ENCODE measurements at places on chromosomes 2 and 18.

GRCh38 chr2:168961450-168962229 is 60.5 kb downstream of the G6PC2 start:
- H3K4me3 ChIP-seq = no peak overlapping the region
- no peaks in the 10 kb centered on the region for H3K36me3 ChIP-seq
- DNase-seq = peak; percentile 81
- peaks cover 8% of the 10 kb centered on the region for H3K27me3 ChIP-seq

DNA sequence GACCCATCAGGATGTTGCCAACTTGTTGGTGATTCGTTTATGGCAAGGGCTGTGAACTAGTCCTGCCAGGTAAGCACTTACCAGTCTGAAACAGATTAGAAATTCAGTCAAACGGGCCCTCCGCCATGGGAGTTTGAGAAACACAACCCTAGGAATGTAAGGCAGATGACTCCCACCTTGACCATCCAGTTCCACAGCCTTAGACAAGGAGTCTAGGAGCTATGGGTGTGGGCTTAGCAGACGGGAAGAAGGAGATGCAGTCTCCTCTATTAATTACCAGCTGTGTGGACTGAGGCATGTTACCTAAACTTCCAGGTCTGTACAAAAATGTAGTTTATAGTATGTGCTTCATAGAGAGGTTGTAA is 319.4 kb upstream of the NCKAP5 start:
- H3K36me3 ChIP-seq = no peaks in the 10 kb centered on the region
- no peak overlapping the region for H3K27ac ChIP-seq
- peaks cover 12% of the 10 kb centered on the region for H3K4me1 ChIP-seq
- DNase-seq = peak; percentile 1
- H3K27me3 ChIP-seq = peaks cover 12% of the 10 kb centered on the region

- H3K4me1 ChIP-seq = no peaks in the 10 kb centered on the region
- no peak overlapping the region for H3K4me3 ChIP-seq
- DNase-seq = peak; percentile 61
- no peaks in the 10 kb centered on the region for H3K36me3 ChIP-seq
Observed at GRCh38 chr2:1837022-1837421, 92.7 kb upstream of the PXDN start.

DNA sequence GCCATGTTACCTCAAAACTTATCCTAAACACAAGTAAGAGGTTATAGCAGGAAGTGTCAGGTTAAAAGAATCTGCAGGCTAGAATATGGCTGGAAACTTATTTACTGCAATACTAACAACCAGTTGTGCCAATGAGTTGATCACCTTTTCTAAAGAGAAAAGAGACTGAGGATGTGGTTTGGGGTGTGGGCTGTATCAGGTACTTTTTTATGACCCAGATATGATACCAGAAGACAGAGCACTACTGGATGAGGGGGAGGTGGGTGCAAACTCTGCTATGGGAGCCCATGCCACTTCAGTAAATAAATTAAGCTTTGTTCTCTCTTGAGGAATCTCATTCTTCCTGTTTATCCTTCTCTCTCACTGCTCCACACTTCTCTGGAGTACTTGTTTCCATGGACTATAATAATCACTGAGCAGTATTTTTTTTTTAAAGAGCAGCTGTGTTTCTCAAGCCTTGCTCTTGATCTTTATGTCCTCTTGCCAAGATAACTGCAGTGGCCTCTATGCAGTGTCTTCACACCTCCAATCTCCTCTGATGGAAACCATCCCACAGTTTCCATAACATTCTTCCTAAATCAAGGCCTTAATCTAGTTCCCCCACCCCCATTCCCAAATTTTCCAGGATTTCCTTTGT is 51.2 kb upstream of the NOSTRIN start:
- no peak overlapping the region for H3K27ac ChIP-seq
- H3K4me1 ChIP-seq = no peaks in the 10 kb centered on the region
- H3K27me3 ChIP-seq = no peaks in the 10 kb centered on the region
- no peak overlapping the region for H3K4me3 ChIP-seq

GRCh38 chr2:188134241-188134640 is 157.4 kb upstream of the GULP1 start:
- no peak for DNase-seq
- no peaks in the 10 kb centered on the region for H3K4me1 ChIP-seq
- H3K27ac ChIP-seq = no peak overlapping the region
- no peaks in the 10 kb centered on the region for H3K27me3 ChIP-seq

GRCh38 chr2:85839461-85839860 is 49.3 kb downstream of the ST3GAL5 start:
- H3K4me1 ChIP-seq = peaks cover 5% of the 10 kb centered on the region
- no peak overlapping the region for H3K27ac ChIP-seq
- DNase-seq = no peak
- no peaks in the 10 kb centered on the region for H3K27me3 ChIP-seq

DNA sequence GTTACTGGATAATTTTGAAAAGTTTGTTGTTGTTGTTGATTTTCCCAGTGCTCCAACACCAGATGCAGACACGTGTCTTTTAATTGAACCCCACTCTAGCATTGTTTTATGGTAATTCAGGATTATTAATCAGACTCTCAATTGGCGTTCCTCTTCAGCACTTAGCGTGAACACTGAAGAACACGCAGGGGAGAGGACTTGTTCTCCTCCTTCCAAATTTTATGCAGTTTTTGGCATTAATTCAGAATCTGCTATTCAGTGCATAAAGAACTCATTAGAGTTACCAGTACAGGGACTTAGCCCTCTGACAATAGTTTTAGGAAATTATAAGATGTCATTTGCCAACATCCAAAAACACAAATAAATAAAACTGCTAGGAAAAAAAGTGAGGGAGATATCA is 75.5 kb downstream of the SNTG2 start:
- no peaks in the 10 kb centered on the region for H3K4me1 ChIP-seq
- H3K27me3 ChIP-seq = no peaks in the 10 kb centered on the region
- DNase-seq = no peak
- no peak overlapping the region for H3K4me3 ChIP-seq
- H3K27ac ChIP-seq = no peak overlapping the region
- H3K36me3 ChIP-seq = no peaks in the 10 kb centered on the region

- no peaks in the 10 kb centered on the region for H3K4me1 ChIP-seq
- no peaks in the 10 kb centered on the region for H3K36me3 ChIP-seq
Observed at GRCh38 chr18:32772581-32773381, at the start of gene KLHL14. KLHL14 (minus strand) TSS chr18:32773023; CDS start chr18:32770591, 2,432 bp downstream.

GRCh38 chr2:134498654-134499053 is 220.1 kb downstream of the TMEM163 start:
- H3K4me3 ChIP-seq = no peak overlapping the region
- H3K36me3 ChIP-seq = no peaks in the 10 kb centered on the region
- DNase-seq = no peak
- H3K4me1 ChIP-seq = no peaks in the 10 kb centered on the region
- H3K27me3 ChIP-seq = no peaks in the 10 kb centered on the region

GRCh38 chr2:140234116-140234515 is 1453.9 kb upstream of the NXPH2 start:
- H3K4me3 ChIP-seq = no peak overlapping the region
- H3K27me3 ChIP-seq = no peaks in the 10 kb centered on the region
- no peak overlapping the region for H3K27ac ChIP-seq
- no peak for DNase-seq
- no peaks in the 10 kb centered on the region for H3K4me1 ChIP-seq

DNA sequence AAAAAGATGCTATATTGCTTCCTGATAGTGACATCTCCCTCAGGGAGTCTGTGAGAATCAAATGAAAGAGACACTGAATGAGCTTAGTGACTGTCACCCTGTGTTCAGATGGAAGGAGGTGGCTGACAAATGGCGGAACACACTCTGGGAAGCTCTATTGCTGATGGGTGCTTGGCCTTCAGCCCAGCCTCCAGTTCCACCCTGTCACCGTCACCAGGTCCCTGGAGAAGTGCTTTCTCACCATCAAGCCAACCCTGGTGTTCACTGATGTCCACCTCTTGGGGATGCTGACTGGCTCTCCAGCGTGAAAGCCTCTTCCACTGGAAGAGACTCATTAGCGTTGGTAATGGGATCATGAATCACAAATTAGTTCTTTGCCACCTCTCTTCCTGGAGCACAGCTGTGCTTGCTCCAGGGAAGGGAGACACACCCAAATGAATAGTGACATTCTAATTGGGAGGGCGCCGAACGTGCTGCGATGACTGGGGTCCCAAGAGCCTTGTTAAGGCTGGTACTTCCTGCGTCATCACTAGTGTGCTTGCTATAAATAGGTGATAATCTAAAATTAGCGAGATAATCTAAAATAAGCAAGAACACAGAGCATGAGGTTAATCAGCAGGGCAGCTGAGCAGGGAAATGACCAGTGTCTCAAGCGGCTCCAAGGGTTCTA is 154.0 kb downstream of the CLIP4 start:
- H3K36me3 ChIP-seq = no peaks in the 10 kb centered on the region
- no peak overlapping the region for H3K27ac ChIP-seq
- H3K4me3 ChIP-seq = no peak overlapping the region
- H3K4me1 ChIP-seq = no peaks in the 10 kb centered on the region

DNA sequence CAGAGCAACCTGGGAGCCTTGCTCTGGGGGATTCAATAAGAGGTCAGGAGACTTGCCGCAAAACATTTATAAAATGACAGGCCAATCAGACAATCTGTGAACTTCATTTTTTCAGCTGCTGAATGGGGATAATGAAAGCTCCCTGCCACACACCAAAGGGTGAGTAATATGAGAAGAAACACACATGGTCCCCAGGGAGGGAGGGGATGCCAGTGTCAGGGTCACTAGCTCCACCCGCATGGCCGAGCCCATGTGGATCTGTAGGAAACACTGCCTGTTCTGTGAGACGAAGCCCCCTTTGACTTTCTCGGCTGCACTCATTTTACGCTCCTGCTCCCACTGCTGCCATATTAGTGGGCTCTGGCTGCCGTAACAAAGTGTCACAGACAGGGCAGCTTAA is 521.0 kb upstream of the RAB6C start:
- no peaks in the 10 kb centered on the region for H3K4me1 ChIP-seq
- no peak overlapping the region for H3K4me3 ChIP-seq
- no peak for DNase-seq

DNA sequence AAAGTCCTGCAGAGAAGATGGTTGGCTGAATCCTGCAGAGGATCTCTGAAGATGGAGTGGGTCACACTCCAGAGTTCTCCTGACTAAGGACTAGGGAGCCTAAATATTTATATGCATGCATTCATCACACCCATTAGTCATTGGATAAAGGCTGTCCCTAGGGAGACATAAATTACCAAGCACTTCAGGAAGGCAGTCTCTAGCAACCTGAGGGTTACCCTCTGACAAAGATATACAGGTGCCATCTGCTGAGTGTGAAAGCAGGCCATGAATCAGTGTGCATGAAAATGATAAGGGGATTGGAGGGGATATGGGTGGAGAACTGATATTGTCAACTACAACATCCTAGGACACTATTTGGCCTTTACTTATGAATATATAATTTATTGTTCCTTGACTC is 294.8 kb upstream of the DDX18 start:
- no peaks in the 10 kb centered on the region for H3K4me1 ChIP-seq
- no peak for DNase-seq
- H3K4me3 ChIP-seq = no peak overlapping the region
- no peaks in the 10 kb centered on the region for H3K36me3 ChIP-seq
- H3K27ac ChIP-seq = no peak overlapping the region

DNA sequence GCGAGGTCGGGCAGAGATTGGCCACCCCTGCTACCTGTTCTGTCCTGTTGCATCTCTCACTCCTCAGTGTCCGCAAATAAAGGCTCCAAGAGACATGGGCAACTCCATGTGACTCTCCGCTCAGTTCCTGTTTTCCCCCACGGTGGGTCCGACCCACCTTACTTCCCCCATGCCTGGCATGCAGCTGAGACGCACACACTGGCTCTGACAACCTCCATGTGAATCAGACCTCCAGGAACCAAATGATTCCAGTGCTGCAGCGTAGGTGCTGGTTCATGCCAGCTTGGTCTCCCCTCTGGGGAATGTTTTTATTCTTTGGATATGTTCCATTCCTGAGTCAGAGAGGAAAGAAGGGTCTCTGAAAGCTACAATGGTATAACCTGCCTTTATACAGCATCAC is 221.5 kb downstream of the SH3RF3 start:
- DNase-seq = peak; percentile 24
- H3K36me3 ChIP-seq = no peaks in the 10 kb centered on the region
- H3K4me1 ChIP-seq = peaks cover 14% of the 10 kb centered on the region
- H3K4me3 ChIP-seq = no peak overlapping the region

DNA sequence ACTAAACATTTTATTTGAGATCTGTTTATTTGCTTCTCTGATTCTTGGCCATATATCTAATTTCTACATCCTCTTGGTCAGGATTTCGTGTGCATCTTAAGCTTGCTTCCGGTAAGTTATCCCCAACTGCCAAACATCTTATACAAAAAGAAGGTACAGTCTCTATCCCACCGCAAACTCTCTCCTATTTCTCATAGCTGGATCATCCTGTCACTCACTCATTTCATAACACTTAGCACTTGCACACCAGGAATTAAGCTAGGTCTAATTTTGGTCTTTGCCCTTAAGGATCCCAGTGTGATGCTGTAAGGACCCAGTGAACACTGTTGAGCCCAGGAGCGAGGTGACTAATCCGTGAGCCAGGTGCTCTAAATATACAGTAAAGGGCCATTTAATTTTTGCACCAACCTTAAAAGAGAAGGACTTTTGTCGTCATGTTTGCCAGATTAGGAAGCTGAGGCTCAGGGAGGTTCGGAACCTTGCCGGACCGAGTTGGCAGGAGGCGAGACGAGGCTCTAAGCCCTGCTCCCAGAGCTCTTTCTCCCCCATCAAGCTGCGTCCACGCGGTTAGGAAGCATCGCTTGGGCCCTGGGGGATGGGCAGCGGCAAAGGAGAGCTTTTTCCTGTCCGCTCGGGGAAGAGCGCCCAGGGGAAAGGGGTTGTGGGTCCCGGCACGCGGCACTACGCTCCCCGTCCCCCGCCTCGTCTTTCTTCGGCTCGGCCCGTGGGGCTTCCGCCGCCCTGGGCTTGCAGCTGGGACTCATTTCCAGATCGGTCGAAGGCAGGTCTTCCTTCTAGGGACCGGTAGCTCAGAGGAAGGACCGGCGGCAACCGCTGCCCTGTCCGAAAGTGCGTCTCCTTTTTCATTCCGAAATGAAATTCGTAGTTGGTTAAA is 4.1 kb upstream of the ITPRIPL1 start:
- DNase-seq = no peak
- H3K36me3 ChIP-seq = no peaks in the 10 kb centered on the region
- no peak overlapping the region for H3K27ac ChIP-seq
- H3K27me3 ChIP-seq = peaks cover 24% of the 10 kb centered on the region

DNA sequence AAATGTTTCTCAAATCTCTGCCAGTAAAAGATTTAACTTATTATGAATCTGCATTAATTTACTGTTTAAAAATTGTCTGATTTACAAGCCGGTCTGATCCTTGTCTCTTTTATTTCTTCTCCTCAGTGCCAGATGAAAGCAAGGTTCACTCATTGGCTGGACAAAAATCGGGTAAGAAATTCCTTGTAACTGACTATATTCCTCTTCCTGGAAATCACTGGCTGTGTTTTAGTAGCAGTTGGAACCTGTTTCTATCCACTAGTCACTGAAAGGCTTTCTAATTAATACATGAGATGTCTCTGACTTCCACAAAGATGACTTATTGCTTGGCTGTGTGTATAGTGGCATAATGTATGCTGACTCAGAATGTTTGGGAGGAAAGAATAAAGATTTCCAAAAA is 436.6 kb upstream of the NRP2 start:
- H3K4me1 ChIP-seq = peaks cover 19% of the 10 kb centered on the region
- H3K36me3 ChIP-seq = no peaks in the 10 kb centered on the region
- H3K27me3 ChIP-seq = no peaks in the 10 kb centered on the region
- peak overlapping the region; percentile 15 for H3K4me3 ChIP-seq

- H3K4me3 ChIP-seq = no peak overlapping the region
- DNase-seq = no peak
- no peaks in the 10 kb centered on the region for H3K27me3 ChIP-seq
Observed at GRCh38 chr2:70670626-70671025, 97.4 kb downstream of the ADD2 start.

All from GM23248 (cell line).